ENCODE measurements at places on chromosomes 5 and 9.

DNA sequence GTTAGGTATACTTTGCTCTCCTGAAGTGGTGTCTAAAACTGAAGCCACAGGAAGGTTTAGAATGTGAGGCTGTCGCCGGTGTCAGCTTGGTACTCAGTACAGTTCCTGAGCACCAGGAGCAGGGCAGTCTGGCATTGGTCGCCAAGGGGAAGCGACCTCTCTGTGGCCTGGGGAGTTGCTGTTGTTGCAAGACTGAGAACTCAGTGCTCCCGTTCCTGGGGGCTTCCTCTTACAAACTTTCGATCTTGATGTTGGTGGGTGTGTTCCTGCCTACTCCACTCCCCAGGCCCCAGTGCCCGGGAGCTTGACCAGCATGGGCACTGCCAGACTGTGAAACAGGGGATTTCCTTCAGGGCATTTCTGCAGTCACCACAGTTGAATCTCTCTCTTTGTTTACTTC, 52.4 kb upstream of the PPARGC1B start:
- no peak for DNase-seq

DNA sequence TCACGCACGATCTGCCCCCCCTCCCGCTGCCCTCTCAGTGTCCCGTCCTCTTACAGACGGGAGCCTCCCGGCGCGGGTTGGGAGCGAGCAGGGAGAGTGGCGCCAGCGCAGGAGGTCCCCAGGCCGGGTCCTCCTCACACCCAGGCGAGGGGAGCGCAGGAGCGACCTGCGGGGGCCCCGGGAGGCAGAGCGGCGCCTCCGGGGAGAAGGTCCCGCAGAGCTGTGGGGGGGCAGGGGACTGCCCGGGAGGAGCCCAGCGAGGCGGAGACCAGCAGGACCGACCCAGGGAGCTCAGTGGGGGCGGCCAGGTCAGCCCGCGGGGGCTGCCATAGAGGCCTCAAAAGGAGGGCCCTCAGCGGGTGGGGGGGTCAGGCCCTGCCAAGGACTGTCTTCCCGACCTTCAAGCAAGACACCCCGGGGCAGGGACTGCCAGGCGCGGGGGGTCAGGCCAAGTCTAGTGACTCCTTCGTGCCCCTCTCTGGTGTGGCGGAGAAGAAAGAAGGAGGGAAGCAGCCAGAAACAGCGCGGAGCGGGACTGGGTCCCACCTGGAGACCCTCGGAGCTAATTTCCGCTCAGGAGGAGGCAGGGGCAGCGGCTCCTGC, 123.3 kb upstream of the ERCC6L2 start:
- no peak for DNase-seq

- DNase-seq: no peak
Measured at GRCh38 chr5:14181299-14181968, 38.3 kb downstream of the TRIO start.

- DNase-seq: no peak
Measured at GRCh38 chr5:80248378-80248777, 7.5 kb downstream of the SERINC5 start.

DNA sequence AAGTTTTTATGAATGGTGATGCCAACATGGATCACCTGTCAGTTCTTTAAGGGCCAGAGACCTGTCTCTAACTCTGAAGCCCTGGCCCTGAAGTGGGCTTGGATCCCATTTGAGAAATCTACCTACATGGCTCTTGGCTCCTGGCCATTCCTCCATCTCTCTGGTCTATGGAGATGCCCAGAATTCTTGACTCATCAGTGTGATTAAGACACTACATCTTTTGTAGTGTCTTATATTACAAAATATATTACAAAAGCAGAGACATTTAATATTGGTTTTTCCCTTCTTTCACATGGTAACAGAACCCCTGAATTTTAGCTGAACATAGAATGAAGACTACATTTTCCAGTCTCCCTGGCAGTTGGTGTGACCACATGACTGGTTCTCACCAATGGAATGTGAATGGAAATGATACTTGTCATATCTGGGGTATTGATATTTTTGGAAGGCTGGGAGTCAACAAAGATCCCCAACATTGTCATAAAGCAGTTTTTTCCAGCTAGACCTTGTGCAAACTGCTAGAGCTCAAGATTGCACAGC, 198.3 kb downstream of the SREK1 start:
- no peak for DNase-seq

GRCh38 chr9:14192556-14192955, 121.4 kb downstream of the NFIB start:
- no peak for DNase-seq
